ELR (cell line): ENCODE measurements at places on chromosomes 16 and 17.

DNA sequence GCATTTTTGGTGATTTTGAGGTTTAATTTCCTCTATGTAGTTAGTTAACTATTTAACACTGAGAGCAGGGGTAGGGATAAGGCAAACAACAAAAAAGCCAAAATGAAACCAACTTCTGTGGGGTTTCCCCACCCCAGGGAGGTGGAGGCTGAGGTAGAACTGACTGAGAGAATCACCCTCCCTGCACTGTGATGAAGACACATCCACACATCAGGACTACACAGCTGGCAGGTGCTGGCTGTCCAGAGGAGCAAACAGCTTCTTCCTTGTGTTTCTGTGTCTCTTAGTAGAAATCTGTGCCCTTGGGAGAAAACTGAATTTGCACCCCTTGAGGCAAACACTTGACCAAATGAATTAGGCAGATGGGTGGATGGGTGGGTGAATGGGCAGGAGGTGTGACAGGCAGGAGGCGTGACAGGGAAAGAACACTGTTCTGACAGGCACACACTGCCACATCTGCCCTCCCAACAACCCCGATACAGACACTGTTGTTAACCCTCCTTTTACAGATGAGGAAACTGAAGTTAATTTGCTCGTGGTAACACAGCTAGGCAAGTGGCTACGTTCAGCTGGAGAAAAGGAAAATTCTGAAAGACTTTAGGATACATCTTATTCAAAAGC, 62.9 kb upstream of the AMZ2 start:
- no peak for DNase-seq

DNA sequence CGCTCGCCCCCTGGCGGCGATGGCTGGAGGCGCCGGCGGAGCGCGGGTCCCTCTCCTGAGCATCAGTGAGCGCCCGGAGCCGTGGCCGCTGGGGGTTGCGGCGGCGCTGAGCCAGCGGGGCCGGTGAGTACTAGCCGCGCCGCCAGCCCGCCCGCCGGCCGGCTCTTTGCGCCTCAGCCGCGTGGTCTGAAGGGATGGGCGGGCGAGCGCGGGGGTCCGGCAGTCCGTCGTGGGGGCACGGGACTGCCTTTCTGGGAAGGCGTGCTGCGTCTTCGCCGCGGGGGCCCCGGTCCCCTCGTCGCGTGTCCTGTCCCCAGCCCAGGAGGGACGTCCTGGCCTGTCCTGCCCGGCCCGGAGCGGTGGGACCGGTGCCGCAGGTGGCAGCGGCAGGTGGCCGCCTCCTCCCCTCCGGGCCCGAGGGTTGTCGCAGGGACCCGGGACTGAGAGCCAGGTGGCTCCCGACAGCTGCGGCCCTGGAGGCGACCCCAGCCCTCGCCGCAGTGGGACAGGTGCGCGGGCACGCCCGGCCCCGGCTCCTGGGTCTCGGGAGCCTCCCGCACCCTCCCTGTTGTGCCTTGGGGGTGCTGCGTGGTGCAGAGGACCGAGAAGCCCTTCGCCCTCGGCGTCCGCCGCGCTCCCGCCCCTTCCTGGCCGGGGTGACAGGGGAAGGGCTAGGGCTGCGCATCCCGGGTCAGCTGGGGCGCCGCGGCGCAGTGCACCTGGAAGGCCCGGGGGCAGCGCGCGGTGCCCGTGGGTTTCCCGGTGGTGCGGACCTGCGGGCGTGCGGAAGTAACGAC, at the start of gene SPECC1:
Gene SPECC1, plus strand, starts transcription at position 58 of the 797 bp plus-strand sequence. CDS start 87,293 bp downstream, outside the sequence.
- peak; percentile 72 for DNase-seq

- peak; percentile 30 for DNase-seq
Measured at GRCh38 chr17:76732734-76733617, 4.2 kb downstream of the SRSF2 start.

DNA sequence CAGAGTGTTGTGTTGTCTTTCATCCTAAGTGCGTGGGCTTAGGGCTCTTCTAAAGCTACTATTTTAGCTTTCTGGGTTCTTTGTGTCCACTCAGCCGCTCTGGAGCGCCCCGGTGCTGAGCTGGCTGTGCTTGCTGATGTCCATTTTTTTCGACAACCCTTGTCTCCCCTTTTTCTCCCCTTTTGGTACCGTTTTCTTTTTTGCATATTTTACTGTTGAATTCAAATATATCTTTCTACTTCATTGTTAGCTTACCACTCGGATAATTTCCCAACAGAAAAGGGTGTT, 1.2 kb downstream of the SRRM2 start:
- DNase-seq = peak; percentile 35

DNA sequence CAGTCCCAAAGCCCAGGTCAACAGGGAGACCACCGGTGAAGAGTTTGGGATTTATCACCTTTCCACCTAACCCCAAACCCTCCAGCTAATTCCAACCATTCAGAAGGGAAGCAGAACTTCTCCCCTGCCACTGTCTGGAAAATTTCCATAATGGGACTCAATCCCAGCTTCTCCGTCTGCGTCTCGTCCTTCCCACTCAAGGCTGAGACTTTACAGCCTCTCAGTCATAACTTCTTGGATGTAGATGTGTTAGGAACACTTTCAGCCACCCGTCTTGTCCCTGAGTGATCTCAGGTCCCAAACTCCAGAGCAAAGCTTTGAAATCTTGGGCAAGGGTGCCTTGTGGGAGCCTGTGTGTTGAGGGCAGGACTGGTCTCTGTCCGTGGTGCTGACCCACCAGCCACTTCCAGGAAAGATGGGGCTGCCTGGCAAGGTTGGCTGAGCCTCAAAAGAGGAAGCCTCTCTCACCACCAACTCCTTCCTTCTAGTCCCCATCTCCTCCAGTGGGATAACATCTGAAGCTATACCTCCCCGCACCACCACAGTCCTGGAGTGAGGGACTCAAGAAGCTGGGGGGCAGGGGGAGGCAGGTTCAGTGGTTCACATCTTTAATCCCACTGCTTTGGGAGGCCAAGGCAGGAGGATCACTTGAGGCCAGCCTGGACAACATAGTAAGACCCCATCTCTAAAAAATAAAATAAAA, 9.3 kb downstream of the GAS2L2 start:
- peak; percentile 50 for DNase-seq

GRCh38 chr17:59464246-59464645, 101.2 kb upstream of the DHX40 start:
- no peak for DNase-seq

GRCh38 chr17:20098314-20098713, 89.2 kb downstream of the SPECC1 start:
- no peak for DNase-seq

DNA sequence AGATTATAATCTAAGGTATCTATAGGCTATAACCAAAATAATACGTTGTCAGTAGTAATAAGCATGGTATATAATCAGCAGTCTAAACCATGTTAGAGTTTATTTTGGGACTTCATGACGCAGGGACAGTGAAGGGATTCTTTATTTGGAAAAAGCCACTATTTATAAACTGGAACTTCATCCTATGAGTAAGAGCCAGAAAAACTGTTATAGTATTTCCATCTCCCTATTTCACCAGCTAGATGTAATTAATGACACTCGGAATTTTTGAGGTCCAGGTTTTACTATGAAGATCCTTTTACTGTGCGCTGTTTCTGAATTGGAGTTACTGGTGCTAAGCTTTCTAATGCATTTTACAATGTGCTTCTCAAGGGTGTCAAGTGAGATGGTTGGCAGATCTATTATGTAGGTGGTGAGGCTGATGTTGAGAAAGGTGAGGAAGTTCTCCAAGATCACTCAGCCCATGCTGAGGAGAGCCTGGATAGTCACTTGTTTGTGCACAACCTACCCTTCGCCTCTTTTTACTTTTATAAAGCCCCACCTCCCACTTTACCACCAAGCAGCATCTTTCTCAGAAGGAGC, 149.3 kb downstream of the MSI2 start:
- no peak for DNase-seq

- no peak for DNase-seq
Measured at GRCh38 chr17:66397486-66397885, 95.1 kb downstream of the PRKCA start.
